ENCODE measurements at places on chromosomes 1 and 21. TPM values are rescaled to one million over a fixed set of nuclear protein-coding genes. Genes with fewer than 3 reads are reported as not detected.
A peak's percentile ranks its signal among the peaks of the same experiment; 100 is the strongest.

Gene CHIA
- not detected for total RNA-seq

DNA sequence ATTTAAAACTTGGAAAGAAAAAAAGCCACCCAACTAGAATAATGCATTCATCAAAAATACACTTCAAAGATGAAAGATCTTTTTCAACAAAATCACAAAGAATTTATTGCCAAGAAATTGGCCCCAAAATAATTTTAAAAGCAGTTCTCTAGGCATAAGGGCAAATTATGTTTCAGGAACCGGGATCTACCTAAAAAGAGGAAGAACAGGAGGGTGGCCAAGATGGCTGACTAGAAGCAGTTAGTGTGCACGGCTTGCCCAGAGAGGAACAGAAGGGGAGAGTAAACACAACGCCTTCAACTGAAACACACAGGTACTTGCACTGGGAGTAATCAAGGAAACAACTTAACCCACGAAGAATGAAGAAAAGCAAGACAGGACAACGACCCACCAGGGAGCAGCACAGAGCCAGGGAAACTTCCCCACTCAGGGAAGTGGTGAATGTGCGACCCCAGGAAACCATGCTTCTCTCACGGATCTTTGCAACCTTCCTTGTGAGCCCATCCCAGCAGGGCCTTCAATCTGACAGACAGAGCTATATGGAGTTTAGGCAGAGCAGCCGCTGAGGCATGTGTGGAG is 46.1 kb downstream of the ACKR1 start:
- no peak overlapping the region for H3K4me3 ChIP-seq
- H3K36me3 ChIP-seq: no peaks in the 10 kb centered on the region
- no peak overlapping the region for H3K27ac ChIP-seq
- H3K27me3 ChIP-seq: no peaks in the 10 kb centered on the region
- H3K4me1 ChIP-seq: 0 out of 2 replicates have a peak, but pooled peaks cover 4% of the 10 kb centered on the region

Gene SH3BP5L
- 21.3 TPM for total RNA-seq

DNA sequence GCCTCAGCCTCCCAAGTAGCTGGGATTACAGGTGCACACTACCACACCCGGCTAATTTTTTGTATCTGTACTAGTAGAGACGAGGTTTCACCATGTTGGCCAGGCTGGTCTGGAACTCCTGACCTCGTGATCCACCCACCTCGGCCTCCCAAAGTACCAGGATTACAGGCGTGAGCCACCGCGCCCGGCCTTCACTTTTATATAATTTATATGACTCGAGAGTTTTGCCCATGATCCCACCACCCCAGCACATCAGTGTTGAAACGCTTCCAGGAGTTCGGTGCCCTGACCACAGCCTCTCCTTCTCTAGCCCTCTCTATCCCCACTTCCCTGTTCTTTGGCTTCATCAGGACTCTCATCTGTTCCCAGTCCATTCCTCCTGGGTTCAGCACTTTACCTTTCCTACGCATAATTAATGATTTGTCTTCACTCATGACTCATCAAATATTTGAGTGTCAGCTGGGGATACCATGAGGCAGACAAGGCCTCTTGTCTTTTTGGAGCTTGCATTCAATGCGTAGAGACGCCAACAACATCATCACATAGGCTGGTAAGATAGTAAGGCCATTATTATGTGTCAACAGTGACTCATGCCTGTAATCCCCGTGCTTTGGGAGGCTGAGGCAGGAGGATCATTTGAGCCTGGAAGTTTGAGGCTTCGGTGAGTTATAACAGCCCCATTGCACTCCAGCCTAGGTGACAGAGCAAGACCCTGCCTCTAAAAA is 1.4 kb downstream of the PMF1 start:
- H3K27ac ChIP-seq: peak overlapping the region; percentile 98
- DNase-seq: no peak
- peak overlapping the region; percentile 90 for H3K4me3 ChIP-seq

Gene CD244
- total RNA-seq: not detected

- no peaks in the 10 kb centered on the region for H3K27me3 ChIP-seq
- H3K27ac ChIP-seq: no peak overlapping the region
- H3K36me3 ChIP-seq: no peaks in the 10 kb centered on the region
Observed at GRCh38 chr21:35743571-35743970, 316.8 kb downstream of the SETD4 start.

- H3K27me3 ChIP-seq: no peaks in the 10 kb centered on the region
- DNase-seq: no peak
- H3K27ac ChIP-seq: no peak overlapping the region
- H3K36me3 ChIP-seq: no peaks in the 10 kb centered on the region
Observed at GRCh38 chr1:214192825-214193643, 87.9 kb upstream of the SMYD2 start.

Gene SELENBP1
- 18.5 TPM for total RNA-seq

Gene ILDR2
- 1.2 TPM for total RNA-seq

Gene CELA2B
- not detected for total RNA-seq

- H3K27ac ChIP-seq: no peak overlapping the region
- no peaks in the 10 kb centered on the region for H3K27me3 ChIP-seq
- DNase-seq: no peak
Observed at GRCh38 chr21:29650523-29651022, 289.2 kb downstream of the GRIK1 start.

Gene IARS2
- total RNA-seq: 123 TPM

DNA sequence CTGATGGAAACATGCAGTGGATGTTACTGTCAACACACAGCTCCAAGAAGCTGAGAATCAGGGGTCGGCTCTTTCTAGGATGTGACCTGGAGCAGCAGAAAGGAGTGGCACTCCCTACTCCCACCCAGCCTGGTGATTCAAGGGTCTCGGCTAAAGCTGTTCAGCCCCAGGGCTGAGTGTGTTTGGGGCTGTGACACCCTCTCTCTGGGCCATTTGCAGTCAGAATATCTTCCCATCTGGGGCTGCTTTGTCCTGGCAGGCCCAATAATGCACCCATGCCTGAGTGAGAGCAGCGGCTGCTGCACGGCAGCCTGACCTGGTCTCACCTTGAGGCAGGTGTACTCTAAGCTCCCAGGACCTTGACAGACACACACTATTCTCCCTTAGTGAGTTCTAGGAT is 52.5 kb upstream of the AJAP1 start:
- H3K4me3 ChIP-seq: no peak overlapping the region
- no peaks in the 10 kb centered on the region for H3K36me3 ChIP-seq
- H3K4me1 ChIP-seq: no peaks in the 10 kb centered on the region
- H3K27me3 ChIP-seq: no peaks in the 10 kb centered on the region
- no peak overlapping the region for H3K27ac ChIP-seq

Gene OR6N2
- total RNA-seq: not detected

DNA sequence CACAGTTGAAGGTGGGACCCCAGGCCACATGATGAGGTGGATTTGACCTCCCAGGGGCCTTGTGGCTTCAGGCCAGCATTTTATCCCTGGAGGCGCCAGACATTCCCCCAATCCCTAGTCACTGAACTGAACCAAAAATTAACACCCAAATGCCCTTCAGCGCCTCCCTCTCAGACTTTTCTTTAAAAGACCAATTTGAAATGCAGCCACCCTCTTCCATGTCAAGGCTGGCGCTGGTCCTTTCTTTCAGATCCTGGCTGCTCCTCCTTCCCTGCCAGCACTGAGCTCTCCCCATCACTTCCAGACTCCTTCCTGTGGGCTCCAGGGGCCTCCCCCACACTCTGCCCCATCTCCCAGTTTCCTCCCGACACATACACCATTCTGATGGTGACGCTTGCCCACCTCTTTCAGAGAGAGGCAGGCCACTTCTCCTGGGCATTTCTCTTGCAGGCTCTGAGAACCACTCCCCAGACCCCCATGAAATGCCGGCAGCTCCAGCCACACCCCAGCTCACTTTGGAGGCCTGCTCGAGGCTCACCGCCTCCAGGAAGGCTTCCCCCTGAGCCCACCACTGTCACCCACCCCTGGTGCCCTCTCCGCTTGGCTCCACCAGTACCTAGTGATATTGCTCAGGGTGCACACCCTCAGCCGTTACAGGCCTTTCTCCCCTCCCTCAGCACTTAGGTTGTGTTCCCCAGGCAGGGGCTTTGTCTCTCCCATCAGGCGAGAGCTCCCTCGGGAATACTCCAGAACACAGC is 27.0 kb downstream of the NAV1 start:
- H3K4me1 ChIP-seq: no peaks in the 10 kb centered on the region
- H3K36me3 ChIP-seq: no peaks in the 10 kb centered on the region
- no peak for DNase-seq
- H3K27me3 ChIP-seq: no peaks in the 10 kb centered on the region

- peak; percentile 30 for DNase-seq
- no peak overlapping the region for H3K4me3 ChIP-seq
- H3K4me1 ChIP-seq: 0 out of 2 replicates have a peak, but pooled peaks cover 6% of the 10 kb centered on the region
- no peaks in the 10 kb centered on the region for H3K27me3 ChIP-seq
- no peaks in the 10 kb centered on the region for H3K36me3 ChIP-seq
Observed at GRCh38 chr1:38139738-38140487, 93.3 kb upstream of the POU3F1 start.

DNA sequence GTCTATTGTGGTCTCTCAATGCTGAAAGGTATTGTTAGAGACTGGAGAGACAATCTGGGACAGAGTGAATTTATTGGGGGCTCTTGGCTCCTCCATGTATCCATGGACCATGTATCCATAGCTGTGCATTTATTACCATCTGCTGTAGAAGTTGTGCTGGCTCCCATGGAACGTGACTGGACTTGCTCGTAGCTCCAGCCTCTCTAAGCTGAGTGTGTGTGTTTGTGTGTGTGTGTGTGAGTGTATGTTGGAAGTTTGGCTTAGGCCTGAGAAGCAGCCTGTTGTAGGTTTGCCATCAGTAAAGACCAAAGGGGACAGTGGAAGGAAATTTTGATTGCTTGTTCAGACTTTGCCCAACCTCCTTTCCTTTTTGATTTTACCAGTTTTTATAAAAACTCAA is 105.7 kb upstream of the USP24 start:
- DNase-seq: no peak
- no peak overlapping the region for H3K4me3 ChIP-seq
- no peaks in the 10 kb centered on the region for H3K27me3 ChIP-seq
- H3K36me3 ChIP-seq: no peaks in the 10 kb centered on the region
- H3K4me1 ChIP-seq: no peaks in the 10 kb centered on the region

DNA sequence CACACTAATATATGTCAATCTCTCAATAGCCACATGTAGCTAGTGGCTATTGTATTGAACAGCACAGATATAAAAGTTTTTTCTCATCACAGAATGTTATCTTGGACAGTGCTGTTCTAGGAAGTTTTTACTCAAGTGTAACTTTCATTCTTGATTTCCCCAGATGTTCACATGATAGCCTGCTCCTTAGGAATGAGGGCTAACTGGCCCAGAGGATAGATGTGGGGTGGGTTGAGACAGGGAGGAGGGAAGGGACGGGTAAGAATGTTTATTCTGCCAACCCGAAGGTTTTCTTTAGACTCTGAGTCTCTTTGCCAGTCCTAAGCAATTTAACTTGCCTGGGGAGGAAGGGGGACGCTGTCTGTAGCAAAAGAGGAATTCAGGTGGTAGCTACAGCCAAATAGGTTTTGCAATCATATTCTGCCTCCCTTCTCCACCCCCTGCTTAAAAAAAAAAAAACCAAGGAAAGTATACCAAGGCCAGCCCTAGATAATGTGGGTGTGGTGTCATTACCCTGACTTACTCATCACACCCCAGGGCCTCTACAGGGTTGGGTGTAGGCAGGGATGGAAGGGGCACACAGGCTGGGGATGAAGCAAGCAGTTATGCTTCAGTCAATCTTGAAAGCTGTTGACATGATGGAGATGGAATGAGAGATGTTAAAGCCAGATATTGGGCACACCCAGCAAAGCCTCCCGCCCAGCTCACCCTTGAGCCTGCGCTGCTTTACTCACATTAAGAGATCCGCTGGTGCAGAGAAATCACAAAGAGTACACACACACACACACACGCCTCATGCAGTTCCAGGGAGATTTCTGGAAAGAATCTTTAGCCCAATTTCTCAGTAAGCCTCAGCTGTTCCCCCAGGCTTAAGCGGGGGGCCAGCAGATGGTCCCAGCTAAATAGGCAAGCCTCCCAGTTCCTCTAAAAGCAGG is 59.9 kb downstream of the PLXNA2 start:
- no peak overlapping the region for H3K4me3 ChIP-seq
- peak; percentile 84 for DNase-seq
- no peaks in the 10 kb centered on the region for H3K36me3 ChIP-seq

DNA sequence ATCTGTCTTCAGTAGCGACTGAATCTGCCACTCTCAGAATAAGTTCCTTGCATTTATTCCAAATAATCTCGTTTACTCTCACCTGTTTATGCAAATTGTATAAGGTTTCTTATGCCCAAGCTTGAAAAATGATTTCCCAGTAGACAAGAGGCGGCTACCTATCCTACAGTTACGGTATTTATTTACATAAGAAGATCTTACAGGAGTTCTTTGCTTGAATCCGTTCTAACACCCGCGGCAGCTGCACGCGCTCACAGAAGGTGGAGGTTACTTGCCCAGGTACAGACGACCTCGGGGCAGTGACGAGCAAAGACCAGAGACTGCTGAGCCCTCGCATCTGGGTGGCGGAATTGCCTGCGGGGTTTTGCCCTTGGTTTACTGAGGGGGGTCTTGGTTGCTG is 79.9 kb downstream of the SKI start:
- DNase-seq: no peak
- peaks cover 16% of the 10 kb centered on the region for H3K4me1 ChIP-seq
- H3K36me3 ChIP-seq: no peaks in the 10 kb centered on the region
- H3K27me3 ChIP-seq: no peaks in the 10 kb centered on the region

GRCh38 chr1:22216210-22216883 is 73.5 kb upstream of the WNT4 start:
- H3K4me3 ChIP-seq: no peak overlapping the region
- H3K27ac ChIP-seq: no peak overlapping the region
- peak; percentile 24 for DNase-seq
- no peaks in the 10 kb centered on the region for H3K4me1 ChIP-seq
- H3K36me3 ChIP-seq: no peaks in the 10 kb centered on the region

Measured in Caco-2 (cell line).